ENCODE measurements at places on chromosomes 4 and X.

GRCh38 chr4:2426711-2427275 is 8.0 kb downstream of the CFAP99 start:
- DNase-seq: no peak

GRCh38 chr4:6760865-6761264 is 21.7 kb upstream of the KIAA0232 start:
- no peak for DNase-seq

GRCh38 chrX:150648296-150648940 is 44.8 kb upstream of the MTMR1 start:
- DNase-seq: no peak

GRCh38 chrX:8037593-8038348 is 110.6 kb upstream of the PNPLA4 start:
- DNase-seq: no peak

GRCh38 chr4:146112389-146112788 is 63.1 kb upstream of the LSM6 start:
- DNase-seq: no peak

DNA sequence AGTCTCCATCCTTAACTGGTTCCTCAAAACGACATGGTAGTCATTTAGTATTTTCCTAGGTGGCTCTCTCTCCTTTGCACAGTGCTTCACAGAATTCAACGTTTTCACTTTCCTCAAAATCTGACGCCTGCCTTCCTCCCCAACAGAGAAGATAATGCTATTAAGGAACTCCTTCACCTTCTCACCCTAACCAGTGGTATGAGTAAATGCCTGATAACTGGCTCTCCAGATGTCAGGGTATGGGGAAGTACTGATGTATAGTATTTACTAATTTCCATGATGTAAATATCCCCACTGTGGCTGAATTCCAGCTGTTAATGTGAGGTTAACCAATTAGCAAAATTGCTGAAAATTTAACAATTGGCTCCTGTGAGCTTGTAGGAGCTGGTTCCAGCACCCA is 28.8 kb upstream of the NSUN7 start:
- DNase-seq: no peak

Measured in T-helper 2 cell (primary cell).